ENCODE measurements at places on chromosomes 1 and 21. TPM values are rescaled to one million over a fixed set of nuclear protein-coding genes. Genes with fewer than 3 reads are reported as not detected.

DNA sequence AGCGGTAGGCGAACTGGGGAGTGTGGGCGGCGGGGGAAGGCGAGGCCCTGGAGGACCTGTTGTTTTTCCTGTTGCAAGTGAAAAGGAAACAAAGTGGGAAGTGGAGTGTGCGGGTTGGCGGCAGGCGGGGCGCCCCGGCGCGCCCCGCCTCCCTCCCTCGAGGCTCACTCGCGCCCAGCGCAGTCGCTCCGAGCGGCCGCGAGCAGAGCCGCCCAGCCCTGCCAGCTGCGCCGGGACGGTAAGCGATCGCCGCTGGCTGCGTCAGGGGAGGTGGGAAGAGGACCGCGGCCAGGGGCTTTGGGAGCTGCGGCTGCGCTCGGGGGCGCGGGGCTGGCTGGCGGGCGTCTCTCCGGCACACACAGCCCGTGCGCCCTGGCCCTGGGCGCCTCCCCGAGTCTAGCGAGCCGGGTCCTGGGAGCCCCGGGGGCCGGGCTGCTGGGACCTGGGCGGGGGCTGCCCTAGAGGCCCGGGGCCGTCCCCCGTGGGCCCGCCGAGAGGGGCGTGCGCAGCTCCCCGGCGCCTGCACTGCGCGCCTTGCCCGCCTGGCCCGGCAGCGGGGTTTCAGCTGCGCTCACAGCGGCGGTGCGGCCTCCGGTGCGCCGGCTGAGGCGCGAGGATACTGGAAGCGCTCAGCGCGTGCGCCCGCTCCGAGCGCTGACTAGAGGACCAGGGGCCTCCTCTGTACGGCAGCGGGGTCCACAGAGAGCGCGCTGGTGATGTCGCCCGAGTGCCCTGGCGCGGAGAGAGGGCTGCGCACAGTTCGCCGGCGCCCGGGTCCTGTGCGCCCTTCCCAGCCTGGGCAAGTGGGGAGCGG lies at the start of gene PIK3CD:
Gene PIK3CD (plus strand): TSS at position 167 of the 814 bp plus-strand sequence. CDS start 58,725 bp downstream, outside the sequence.
- peak; percentile 70 for DNase-seq

DNA sequence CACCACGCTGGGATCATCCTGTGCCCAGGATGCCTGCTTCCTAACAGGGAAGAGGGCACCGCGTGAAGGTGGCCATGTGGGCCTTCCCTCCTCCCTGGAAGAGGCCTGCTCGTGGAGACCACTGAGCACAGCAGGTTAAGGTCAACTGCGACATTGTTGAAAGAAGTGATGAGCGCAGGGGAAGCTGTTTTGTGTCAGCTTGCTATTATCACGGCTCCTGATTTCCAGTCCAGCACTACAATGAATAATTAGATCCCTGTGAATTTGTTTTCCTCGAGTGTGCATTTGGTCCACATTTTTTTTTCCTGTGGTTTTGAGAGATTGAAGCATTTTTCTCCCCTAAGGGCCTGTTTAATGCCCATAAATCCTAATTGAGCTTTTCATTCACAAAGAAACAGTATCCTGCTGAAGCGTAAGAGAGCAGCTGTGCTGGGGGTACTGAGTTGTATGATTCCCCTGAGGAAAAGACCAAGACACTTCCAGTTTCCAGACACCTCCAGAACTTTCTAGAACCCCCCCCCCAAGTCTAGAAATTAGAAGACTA lies 204.9 kb downstream of the KCNJ6 start:
- no peak for DNase-seq

DNA sequence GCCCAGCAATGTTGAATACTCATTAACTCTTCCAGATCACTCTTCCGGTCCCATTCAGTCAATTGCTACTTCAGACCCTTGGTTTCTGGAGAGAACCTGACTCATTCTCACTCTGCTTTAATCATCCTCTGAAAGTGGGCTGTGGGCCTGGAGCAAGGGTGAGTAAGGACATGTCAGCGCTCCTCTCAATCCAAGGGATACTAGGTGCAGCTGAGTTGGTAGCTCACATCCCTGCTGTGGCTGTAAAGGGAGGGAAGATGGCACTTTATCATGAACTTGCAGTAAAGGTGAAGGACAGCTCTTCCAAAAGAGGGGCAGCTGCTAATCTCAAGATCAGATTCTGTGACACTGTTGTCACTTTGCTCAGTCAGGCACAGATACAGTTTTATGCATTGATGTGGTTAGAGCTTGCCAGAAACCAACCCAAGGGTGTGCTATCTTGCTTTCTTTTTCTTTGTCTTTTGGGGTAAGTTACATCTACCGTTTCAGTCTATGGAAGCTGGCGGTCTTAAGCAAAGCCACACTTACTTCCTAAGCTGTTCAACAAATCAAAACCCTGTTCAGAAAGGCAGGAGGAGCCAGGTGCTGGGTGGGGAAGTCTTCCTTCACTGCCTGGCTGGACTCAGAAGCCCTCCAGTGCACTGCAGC lies 26.5 kb upstream of the NTPCR start:
- no peak for DNase-seq

DNA sequence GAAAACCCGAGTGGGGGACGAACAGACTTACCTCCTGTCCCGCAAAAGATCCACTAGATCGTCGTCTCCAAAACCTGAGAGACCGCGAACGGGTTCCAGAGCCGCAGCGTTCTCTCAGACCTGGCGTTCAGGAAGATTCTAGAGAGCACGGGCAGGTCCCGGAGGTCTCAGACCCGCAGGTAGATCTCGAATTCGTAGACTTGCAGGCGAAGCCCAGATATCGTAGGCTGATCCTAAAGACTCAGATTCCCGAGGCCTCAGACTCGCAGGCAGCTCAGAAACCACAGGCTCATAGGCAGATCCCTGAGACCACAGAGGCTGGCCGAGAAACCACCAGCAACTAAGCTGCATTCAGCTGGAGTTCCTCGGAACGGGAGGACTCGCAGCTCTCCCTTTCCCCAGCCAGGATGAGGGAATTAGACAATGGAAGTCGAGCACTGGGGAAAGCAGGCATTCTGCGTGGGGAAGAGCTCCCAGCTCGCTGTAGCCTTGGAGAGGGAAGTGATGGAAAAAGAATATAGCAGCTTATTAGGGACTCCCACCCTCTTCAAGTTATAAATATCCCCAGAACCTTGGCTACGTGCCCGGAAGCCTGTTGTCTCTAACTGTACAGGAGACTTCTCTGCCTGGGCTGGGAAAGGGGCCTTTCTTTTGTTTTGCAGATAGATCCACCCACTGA lies at the start of gene ZNF436:
Gene ZNF436 (minus strand): TSS at position 502 of the 679 bp plus-strand sequence. CDS start 1,831 bp downstream, outside the sequence.
- no peak for DNase-seq

- no peak for DNase-seq
Measured at GRCh38 chr1:160260406-160261382, 1.7 kb downstream of the DCAF8 start.

GRCh38 chr21:45317398-45318145 lies 29.9 kb upstream of the POFUT2 start:
- no peak for DNase-seq

DNA sequence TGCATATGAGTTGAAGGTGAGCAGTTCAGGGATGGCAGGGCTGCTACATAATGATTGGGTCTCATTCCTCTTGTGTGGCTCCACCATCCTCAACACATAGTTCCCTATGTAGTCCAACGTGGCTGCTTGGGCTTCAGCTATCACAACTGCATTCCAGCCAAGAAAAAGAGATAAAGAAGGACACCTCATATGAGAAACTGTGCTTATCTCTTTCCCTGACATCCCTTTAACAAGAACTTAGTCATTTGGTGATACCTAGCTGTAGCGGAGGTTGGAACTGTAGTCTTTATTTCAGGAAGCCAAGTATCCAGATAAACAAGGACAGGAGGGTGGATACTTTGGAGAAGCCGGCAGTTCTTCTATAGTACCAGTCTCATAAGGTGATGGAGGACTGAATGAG lies 42.7 kb upstream of the DNASE2B start:
- DNase-seq, result no peak

- no peak for DNase-seq
Measured at GRCh38 chr1:149937759-149938158, 1.1 kb upstream of the MTMR11 start.

- DNase-seq, result peak; percentile 89
Measured at GRCh38 chr1:16146279-16147155, 9.4 kb downstream of the EPHA2 start.

DNA sequence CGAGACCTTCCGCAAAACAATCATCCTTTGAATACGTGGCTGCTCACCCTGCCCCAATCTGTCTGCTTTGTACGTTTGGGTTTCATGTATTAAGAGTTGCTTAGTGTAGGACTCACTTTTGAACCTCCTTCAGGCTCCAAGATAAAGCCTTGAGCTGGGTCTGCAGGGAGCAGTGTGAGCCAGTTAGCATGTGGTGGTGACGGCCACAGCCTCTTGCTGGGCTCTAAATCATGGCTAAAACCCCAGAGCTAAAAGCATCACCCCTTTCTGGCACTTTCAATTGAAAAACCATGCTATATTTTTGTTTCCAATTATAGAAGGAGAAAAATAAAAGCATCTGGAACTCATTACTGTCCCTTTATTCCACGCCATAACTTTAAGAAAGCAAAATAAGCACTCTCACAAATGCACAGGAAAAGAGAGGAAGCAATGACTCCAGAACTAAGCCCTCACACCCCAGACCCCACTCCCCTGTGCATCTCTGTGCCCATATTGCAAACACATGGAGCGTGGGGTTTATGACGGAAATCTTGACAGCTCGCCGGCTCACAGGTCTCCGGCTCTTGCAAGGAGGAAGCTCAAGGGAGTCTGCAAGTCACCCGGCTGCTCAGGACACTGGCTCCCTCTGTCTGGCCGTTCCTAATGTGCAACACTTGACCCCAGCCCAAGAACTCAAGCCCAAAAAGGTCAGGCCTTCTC lies 135.5 kb downstream of the MIS18A start:
- DNase-seq, result peak; percentile 23

DNA sequence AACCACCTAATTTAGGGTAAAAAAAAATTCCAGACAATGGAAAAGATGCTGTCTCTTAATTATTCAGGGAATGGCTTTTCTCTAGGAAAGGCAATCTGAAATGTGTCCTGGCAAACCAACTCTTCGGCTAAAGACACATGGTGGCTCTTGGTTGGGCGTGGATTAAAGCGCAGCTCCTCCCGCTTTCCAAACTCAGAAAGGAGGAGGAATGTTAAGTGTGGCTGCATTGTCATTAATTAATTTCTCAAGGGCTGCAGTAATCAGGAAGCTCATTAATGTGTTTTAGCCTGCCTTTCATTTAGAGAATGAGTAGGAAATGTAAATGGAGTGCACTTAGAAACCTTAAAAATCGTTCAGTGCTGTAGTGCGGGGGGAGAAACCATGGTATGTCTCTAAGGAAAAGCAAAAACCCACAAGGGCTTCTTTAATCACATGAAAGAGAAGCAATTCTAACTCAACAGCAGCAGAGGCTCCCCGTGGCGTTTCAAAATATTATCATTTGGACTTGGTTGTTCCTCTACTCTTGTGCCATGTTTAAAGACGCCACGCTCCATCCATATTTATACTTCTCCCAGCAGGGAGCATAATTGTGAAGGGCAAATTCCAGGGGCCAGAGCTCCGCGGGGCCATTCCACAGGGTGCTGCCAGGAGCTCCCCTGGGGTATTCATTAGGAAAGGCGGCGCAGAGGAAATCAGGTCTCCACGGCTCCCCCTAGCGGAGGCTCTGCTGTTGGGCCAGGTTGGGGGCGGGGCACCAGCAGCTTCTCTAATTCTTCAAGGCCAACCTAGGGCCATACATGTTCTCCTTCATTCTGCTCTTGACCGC lies 91.9 kb upstream of the SSX2IP start:
- DNase-seq, result peak; percentile 91

DNA sequence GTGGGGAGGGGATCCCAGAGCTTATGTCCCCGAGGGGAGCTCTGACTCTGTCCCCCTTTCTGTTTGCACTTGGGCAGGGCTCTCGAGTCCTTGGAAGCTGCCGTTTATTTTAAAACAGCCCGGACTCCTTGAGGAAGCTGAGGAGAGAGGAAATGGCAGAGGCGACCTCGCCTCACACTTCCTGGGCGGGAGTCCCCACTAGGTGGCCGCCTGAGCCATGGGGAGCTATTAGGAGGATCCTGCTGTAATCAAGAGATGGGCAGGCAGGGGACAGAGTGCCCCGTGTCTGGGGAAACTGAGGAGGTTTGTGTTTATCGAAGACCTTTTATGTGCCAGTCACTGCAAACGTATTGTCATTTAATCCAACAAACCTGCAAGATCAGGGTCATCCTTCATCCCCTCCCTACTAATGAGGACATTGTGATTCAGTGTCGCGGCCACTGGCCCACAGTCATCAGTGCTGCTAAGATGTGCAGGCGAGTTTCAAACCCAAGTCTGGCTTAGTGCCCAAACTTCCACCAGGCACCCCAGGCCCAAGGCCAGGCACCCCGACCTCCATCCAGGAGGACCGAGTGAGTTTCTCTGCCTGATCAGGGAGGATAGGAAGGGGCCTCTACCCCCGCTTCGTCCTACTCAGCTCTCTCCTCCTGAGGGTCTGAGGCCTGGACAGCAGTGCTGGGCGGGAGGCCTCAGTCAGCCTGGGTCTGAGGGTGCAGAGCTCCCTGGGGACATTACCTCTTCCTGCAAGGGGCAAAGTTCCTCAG lies 316.9 kb upstream of the VAMP3 start:
- DNase-seq, result peak; percentile 38

DNA sequence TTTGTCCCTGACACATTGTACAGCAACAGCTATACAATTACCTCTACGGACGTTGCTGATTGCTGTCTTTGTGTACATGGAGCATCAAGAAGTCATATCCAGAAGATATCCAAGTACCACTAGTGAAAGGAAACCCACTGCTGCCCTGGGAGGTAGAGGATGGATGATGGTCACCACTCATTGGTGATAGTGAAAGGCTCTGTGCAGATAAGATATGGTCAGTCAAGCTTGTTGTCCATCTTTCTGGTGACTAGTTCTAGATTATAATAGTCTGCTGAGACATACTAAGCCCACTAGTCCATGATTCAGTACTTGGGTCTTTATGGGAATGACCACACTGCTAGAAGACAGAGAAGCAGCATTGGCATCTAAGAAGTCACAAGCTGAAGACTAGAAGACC lies 30.3 kb downstream of the NIBAN1 start:
- no peak for DNase-seq

DNA sequence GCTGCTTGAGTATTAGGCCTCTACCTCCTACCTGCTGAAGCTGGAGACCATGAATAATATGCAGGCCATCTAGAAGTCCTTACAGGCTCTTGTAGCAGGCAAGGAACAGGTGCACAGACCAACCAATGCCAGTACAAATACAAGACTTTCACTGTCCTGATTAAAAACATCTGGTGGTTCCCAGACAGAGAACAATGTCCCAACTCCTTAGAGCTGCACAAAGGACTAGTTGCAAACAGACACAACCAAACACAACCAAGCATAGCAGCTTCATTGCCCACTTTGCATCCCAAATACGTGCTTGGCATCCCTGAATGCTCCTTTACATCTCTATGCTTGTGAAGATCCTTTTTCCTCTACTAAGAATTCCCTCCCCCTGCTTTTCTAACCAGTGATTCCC lies 98.1 kb upstream of the CXADR start:
- DNase-seq, result no peak

SLFNL1 gene
- total RNA-seq, result not detected

GJA4 gene
- 1.0 TPM for total RNA-seq

PLCH2 gene
- 0.18 TPM for total RNA-seq

C1orf87 gene
- 0.16 TPM for total RNA-seq

AADACL4 gene
- not detected for total RNA-seq

KIF26B gene
- 1.2 TPM for total RNA-seq

RNU1-4 gene
- 1,197 TPM for total RNA-seq

MIER1 gene
- total RNA-seq, result 31.0 TPM

SCAMP3 gene
- 58.8 TPM for total RNA-seq

HTR6 gene
- total RNA-seq, result 1.2 TPM

GUCA2A gene
- not detected for total RNA-seq

OR6K3 gene
- not detected for total RNA-seq
